Fibroblast of skin of right quadriceps (primary cell): ENCODE measurements at places on chromosomes 16 and 17.

GRCh38 chr16:78729687-78730086, 630.2 kb downstream of the WWOX start:
- DNase-seq: no peak

- peak; percentile 52 for DNase-seq
Observed at GRCh38 chr16:22948603-22949368, 134.8 kb downstream of the HS3ST2 start.

DNA sequence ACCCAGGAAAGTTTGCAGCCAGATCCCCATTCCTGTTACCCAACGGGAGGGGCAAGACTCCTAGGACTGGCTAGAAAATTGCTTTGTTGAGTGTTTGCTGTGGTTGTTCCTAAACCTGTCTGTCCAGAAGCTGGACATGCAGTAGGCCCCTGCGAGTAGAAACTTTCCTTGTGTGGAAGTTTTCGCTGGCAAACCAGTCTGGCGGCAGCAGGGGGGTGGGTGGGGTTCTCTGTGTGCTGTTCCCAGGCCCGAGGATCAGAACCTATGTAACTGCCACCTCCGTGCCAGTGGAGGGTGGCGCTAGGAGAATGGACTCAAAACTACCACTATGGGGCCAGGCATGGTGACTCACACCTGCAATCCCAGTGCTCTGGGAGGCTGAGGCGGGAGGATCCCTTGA, 9.2 kb downstream of the SGSM2 start:
- DNase-seq: no peak

DNA sequence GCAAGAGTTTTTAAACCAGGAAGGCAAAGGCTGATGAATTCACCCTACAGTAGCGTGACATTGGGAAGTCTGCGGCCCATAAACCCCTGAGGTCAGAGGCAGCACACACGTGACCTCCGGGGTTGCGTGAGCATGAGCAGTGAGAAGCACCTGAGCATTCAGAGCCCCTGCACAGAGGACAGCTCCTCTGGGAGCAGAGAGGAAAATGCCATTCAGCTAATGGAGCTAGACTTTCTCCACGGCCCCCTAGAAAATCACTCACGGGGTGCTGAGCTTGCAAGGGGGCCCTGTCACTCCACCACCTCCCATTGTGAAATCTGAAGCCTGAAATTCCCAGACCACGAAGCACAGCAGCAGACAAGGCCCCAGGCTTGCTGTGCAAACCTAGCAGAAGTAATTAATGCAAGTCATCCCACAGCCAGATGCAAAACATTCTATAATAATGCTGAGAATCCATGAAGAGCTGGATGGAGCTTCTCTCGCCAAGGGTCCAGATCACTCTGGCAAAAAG, 114.9 kb upstream of the RCVRN start:
- peak; percentile 26 for DNase-seq

DNA sequence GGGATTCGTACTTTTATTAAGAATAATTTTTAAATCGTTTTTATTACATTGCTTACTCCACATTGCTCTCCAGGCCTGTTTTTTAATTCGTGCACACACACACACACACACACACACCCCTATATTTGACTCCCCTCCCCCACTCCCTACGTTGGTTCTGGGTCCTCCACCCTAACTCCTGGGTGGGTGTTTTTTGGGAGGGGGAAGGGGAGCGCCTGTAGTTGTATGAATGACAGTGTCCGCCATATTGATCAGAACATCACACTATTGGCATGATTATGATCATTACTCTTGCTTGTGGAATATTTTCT, 1.3 kb downstream of the GNAO1 start:
- no peak for DNase-seq

DNA sequence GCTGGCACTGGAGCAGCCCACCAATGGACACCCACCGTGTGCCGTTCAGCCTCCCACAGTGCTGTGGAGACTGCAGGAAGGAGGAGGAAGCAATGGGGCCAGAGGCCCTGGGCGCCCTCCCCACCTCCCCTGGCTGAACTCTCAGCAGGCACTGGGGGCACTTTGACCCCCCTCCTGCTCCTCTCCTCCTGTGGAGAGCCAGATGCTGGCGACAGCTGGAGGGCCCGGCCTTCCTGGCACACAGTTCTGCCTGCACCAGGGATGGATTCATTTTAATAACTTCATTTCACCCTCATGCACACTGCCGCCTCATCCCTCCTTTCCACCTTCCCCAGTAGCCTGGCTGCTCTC, 6.0 kb downstream of the NXPH3 start:
- DNase-seq: no peak

GRCh38 chr16:20897253-20897897, 2.8 kb downstream of the DCUN1D3 start:
- DNase-seq: peak; percentile 22

DNA sequence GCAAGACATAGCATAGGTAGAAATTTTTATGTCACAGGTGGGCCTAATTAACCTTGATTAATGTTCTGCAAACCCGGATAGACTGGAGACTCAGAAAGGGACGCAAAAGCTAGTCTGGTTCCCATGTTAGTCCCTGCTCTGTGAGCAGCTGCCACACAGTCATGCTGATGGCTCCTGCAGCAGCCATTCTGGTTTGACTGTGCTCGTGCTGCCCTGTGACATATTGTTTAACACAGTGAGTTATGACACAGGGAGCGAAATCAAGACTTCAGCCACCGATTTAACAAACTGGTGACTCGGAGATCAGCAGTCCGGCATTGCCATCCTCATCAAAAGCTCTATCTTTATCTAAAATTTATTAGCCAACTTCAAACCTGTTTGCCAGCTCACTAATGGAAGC, 169.8 kb downstream of the WWOX start:
- DNase-seq: no peak

DNA sequence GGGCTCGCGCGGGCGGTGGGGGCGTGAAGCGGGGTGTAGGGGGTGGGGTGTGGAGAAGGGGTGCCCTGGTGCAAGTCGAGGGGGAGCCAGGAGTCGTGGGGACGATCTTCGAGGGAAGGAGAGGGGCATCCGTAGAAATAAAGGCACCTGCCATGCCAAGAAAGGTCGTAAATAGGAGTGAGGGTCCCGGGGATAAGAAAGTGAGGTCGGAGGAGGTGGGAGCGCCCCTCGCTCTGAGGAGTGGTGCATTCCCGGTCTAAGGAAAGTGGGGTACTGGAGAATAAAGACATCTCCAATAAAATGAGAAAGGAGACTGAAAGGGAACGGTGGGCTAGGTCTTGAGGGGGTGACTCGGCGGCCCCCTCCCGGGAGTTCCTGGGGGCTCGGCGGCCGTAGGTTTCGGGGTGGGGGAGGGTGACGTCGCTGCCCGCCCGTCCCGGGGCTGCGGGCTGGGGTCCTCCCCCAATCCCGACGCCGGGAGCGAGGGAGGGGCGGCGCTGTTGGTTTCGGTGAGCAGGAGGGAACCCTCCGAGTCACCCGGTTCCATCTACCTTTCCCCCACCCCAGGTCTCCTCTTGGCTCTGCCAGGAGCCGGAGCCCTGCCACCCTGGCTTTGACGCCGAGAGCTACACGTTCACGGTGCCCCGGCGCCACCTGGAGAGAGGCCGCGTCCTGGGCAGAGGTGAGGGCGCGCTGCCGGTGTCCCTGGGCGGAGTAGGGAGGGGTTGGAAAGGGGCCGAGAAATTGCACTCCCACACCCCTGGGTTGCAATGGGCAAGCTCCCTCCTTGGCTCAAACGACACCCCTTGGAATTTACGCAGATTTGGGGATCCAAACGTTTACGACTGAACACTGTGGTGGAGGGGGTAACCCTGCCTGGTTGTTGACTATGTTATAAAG, 888 bp downstream of the CDH1 start:
- DNase-seq: no peak

DNA sequence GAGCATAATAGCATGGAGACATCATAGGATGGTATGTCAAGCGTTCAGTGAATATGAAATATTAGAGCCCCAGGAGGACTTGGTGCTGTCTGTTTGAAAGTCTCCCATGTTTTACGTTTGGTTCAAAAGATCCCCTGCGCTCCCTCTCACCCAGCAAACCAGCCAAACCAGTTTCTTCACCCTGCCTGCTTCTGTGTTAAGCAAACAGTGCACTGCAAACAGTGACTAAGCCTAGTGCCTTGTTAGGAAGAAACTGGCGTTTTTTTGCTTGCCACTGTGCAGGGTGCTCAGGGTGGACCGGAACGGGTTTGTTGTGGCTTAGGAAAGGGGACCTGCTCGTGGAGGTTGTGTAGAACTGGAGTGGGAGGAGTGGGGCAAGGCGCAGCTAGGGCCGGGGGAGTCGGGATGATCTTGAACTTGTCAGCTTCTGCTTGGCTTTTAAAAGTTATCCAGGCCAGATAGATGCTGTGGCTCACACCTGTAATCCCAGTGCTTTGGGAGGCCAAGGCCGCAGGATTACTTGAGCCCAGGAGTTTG, 7.7 kb downstream of the CDH1 start:
- no peak for DNase-seq

DNA sequence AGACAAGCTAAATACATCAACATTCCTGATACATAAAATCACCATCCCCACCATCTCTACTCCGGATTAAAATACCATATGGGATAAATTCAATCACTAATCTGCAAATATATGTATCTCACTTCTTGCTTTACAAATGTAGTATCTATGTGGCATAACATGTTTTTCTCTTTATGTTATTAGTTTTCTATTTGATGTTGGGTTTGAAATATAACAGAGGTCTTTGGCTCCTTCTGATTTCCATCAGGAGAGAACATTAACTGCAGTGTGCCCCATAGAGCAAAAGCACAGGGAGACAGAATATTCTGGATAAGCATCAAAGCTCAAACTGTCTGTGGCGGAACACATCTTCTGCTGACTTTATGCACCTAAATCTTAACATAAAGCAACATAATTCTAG, 547.2 kb upstream of the CDH8 start:
- DNase-seq: no peak

DNA sequence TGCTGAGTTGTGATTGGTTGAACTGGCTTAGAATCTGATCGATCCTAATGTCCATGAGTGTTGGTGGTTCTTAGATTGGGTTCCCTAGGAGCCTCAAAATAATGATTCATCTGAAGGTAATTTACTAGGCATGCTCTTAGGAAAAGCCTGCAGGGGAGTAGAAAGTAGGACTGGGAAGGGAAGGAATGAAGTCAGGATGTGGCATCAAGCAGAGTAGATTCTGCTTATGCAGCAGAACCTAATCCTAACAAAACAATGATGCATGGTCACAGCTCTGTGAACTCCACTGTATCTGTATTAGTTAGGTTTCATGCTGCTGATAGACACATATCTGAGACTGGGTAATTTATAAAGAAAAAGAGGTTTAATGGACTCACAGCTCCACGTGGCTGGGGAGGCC, 132.5 kb downstream of the HS3ST2 start:
- DNase-seq: no peak

DNA sequence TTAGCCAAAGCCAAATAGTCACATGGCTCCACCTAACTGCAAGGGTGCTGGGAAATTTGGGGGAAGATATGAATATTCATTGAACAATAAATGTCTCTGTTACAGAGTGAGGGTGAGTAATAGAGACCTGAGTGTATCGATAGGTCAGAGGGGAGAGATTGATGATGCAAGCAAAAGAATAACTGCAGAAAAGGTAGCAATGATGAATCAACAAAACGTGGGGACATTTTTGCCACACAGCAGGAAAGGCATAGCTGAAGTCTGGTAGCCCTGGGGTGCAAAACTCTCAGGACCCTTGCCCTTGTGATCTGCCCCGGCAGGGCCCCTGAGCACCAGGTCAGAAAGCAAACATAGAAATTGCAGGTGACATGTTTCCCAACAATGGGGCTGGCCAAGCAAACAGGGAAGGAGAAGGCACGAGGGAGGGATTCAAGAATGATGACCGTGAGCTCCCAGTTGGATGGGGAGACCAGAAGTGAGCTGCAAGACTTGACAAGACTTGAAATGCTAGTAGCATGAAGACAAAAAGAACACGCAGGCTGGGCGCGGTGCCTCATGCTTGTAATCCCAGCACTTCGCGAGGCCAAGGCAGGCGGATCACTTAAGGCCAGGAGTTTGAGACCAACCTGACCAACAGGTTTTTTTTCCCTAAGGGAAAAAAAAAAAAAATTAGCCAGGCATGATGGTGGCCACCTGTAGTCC, 12.7 kb upstream of the HERPUD1 start:
- DNase-seq: no peak

- no peak for DNase-seq
Observed at GRCh38 chr16:14452066-14452465, 178.0 kb downstream of the PARN start.

DNA sequence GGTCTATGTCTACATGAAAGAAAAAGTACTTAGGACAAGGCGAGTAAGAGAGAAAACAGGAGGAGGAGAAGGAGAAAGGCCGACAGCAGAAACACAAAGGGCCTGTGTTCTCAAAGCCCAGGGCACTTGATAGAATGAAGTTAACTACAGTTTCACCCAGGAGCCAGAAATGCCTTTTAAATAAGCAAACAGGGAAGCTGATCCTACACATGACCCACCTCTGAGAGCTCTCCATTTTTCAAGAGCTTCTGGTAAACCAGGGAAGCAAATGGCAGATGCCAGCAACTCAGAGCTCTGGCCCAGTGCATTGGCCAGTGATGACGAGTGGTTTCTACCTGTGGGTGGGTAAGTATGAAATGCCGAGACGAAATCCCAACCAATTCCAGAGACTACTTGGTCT, 163.4 kb downstream of the ZFHX3 start:
- no peak for DNase-seq

- no peak for DNase-seq
Observed at GRCh38 chr16:74736531-74737157, 36.0 kb upstream of the MLKL start.

GRCh38 chr16:87317750-87318644, 805 bp upstream of the C16orf95 start:
- DNase-seq: peak; percentile 46

DNA sequence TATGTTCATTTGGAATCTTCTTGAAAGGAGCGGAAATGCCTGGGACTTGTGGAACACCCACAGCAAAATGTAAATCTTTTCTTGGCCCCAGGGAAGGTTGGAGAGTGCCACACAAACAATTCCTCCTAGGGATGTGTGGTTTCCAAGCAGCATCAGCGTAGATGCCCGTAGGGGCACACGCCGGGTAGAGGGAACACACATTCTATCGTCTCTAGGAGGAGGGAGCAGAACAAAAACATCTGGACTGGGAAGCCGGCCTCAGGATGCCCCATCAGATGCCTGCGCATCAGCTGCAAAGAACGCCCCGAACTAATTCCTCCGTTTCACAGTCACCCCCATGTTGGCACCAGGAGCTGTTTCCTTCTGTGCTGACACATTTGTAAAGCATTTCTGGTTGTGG, 357.9 kb upstream of the ZFHX3 start:
- peak; percentile 52 for DNase-seq

- no peak for DNase-seq
Observed at GRCh38 chr17:76004750-76005262, 4.2 kb downstream of the CDK3 start.

DNA sequence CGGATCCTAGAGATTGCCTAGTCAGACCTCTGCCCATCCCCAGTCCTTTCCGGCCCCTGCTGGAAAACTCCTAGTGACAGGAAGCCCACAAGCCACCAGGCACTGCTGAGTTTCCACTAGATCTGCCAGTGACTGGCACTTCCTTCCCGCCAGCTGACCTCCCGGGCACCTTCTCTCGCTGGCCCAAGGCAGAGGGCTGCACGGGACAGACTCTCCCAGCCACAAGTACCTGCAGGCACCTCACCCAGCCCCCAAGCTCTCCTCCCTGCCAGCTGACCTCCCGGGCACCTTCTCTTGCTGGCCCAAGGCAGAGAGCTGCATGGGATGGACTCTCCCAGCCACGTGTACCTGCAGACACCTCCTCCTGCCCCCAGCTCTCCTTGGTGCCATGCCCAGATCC, 66.3 kb upstream of the DOC2B start:
- DNase-seq: no peak

GRCh38 chr16:55151561-55152305, 172.3 kb upstream of the IRX6 start:
- peak; percentile 52 for DNase-seq

GRCh38 chr16:57422026-57422944, 17.7 kb downstream of the CCL17 start:
- DNase-seq: peak; percentile 69

GRCh38 chr16:50378417-50378816, 9.6 kb upstream of the BRD7 start:
- DNase-seq: no peak
